ENCODE measurements at places on chromosomes 12 and 14.
A peak's percentile ranks its signal among the peaks of the same experiment; 100 is the strongest.

DNA sequence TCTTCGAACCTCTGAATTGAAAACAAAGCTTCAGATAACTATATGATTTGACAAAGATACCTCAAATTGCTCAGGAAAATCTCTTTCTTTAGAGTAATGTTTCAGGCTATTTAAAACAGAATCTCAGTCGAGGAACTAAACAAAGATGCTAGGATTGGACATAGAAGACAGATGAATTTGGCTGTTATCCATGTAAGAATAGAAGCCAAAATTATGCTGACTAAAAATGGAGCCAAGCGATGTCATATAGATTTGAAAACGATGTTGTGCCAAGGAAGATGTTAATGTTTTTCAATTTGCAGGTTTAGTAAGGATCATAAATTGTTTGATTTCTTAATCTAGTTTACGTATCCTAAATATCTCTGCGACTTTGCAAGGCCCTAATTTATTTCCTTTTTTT lies 295.9 kb downstream of the FOXG1 start:
- no peak for DNase-seq

DNA sequence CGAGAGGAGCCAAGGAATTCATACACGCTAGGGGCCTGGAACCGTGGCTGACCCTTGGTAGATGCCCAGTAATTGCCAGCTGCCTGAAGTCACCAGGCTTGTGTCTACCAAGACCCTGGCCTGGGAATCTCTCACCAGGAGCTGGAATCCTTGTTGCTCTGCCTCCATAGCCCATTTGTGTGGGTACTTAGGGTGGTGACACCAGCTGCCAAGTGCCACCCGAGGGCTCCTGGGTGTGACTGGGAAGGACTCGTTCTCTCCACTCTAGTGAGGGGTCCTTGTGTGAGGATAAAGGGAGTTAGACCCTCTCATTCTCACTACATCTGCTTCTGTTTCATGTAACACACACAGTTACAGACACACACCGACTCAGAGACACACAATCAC lies 17.9 kb downstream of the SERPINA1 start:
- no peak for DNase-seq

- no peak for DNase-seq
Observed at GRCh38 chr14:25406818-25407217, 356.9 kb upstream of the STXBP6 start.

- no peak for DNase-seq
Observed at GRCh38 chr12:132068250-132068649, 75.9 kb downstream of the DDX51 start.

- DNase-seq: peak; percentile 44
Observed at GRCh38 chr14:21498540-21499526, 12.3 kb downstream of the METTL3 start.

DNA sequence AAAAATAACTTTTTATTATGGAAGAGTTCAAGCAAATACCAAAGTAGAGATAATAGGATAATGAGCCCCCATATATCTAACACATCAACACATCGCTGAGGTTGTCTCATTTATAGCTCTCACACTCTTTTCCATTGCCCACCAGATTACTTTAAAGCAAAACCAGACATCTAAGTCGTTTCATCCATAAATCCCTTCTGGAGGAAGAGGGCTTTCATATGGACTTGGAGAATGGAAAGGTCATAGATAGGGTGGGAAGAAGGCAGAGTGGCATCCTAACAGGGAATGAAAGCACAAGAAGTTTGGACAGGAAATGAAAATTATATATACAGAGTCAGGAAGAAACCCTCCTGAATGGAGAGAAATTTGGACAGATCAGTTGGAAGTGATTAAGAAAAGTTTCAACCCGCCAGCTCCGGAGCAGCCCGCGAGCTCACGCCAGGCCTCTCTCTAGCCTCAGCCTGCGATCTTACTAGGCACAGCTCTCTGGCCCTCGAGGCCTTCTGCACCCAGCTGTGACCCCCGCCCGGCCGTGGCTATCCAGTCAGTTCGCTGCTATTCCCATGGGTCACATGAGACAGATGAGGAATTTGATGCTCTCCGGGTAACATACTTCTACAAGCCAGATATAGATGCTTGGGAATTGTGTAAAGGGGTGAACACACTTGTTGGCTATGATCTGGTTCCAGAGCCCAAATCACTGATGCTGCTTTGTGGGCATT lies 48.4 kb upstream of the NID2 start:
- no peak for DNase-seq

GRCh38 chr12:89529738-89530137 lies 3.9 kb upstream of the POC1B start:
- DNase-seq: peak; percentile 62

- peak; percentile 71 for DNase-seq
Observed at GRCh38 chr14:101761881-101762529, 496 bp downstream of the PPP2R5C start.

GRCh38 chr14:36550899-36551298 lies 30.9 kb upstream of the NKX2-1 start:
- DNase-seq: no peak

DNA sequence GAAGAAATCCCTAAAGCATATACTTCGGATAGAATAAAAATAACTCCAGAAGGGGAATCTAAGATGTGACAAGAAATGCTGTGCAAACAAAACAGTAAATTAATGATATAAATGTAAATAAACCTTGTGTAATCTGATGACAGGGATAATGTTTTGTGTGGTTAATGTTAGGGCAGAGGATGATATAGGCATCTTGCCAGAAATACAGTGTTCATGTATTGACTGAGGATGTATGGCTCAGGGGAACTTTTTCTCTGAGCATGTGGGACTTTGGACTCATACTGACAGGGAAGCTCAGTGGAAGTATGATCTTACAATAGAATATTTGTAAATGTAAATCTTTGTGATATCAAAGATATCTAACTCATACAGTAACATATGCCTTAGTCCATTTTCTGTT lies 420.2 kb downstream of the TMTC2 start:
- DNase-seq: no peak

- DNase-seq: no peak
Observed at GRCh38 chr12:88207921-88208620, 66.0 kb downstream of the TMTC3 start.

- DNase-seq: no peak
Observed at GRCh38 chr14:62546862-62547474, 498.3 kb downstream of the KCNH5 start.

GRCh38 chr14:73145371-73145770 lies 9.1 kb downstream of the PSEN1 start:
- no peak for DNase-seq

DNA sequence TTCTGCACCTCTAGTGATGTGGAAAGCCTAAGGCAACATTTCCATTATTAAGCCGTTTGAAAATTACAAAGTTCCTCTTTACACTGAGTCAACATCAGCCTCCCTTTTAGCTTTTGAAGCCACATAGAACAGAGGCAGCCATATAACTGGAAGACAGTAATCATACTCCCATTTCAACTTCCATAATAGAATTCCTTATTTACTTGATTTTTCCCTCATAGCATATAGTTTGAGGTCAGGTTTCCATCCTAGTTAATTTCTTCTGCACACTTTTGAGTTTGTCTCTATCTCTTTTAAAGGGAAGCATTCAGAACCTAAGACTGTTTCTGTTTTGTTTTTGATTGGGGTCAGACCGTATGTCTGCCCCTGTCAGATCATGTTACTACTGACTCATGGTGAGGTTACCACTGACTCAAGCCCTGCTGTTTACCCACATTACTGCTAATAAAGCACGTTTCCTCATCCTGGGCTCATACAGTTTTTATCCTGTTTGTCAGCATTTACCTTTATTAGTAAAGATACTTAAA lies 161.0 kb downstream of the SLC38A4 start:
- DNase-seq: no peak

DNA sequence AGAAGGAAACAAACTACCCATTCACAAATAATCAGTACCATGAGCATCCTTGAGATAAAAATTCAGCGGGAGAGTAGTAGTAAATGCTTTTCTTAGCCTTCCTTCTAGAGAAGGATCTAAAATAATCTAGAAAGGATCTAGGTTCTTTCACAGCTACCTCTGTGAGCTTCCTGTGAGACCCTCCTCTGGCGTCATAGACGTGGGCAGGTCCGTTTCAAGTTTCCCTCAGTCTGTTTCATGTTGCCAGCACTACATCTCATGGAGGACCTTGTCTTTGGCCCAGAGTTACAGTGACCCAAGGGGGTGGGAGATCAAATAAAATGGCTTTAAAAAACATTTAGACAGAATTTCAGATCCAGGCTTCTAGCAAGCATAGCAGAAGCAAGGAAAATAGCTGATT lies 13.6 kb downstream of the DAAM1 start:
- DNase-seq: no peak

DNA sequence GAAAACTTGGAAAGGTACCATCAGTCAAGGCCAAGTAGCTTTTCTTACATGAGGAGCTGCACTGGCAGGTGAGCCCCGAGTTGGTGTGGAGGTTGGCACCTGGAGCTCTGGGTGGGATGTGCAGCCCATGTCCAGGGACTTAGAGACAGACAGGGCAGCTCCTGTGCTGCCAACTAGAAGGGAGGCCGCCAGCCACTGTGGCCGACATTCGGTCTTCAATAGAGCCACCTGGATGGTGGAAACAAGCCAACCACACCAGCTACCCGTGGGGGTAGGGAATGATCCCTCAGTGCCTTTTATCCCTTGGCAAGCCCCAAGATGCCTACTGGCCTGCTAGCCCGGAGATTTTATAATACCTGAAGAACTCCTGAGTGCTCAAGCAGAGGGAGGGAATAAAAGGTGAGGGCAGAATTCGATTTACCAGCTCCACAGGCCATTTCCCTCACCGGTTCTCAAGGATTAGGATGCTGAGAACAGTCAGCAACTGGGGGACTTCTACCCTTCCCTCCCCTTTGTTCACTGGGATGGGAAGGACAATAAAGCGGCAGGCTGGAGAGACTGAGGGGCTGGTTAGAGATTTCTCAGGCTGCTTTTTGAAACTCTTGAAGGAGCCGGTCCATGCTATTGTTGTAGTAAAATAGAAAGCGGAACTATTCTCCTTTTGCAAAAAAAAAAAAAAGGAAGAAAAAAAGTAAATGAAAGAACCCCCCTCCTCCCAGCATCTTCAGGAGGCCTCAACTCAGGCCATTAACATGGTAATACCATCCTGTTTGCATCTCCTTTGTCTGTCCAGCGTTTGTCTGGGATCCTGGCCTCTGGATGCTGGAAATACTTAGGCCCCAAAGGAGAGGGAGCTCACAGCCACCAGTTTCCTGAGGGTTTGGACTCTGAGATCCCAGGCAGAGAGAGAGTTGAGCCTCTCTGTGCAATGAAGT lies 321.6 kb downstream of the ZFP36L1 start:
- DNase-seq: peak; percentile 45

GRCh38 chr14:52348279-52348678 lies 34.2 kb downstream of the PTGER2 start:
- no peak for DNase-seq

GRCh38 chr12:21813125-21813524 lies 38.6 kb upstream of the KCNJ8 start:
- no peak for DNase-seq

DNA sequence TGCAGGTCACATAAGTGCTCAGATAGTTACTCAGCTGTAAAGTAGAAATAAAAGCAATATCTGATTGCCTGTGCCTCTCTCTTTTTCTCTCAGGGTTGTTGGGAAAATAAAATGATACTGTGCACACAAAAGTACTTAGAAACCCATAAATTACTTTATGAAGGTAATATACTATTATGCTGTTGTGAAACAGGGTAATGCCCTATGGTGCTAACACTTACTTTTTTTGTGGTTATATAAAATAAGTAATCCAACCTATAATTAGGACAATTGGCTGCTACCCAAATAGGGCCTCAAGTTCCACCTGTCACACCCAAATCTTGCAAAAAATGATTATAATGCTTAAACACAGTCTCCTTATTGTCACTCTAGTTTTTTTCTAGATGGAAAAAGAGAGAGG lies 50.6 kb downstream of the DAAM1 start:
- DNase-seq: no peak

- DNase-seq: peak; percentile 25
Observed at GRCh38 chr12:68451261-68452077, 119.3 kb upstream of the MDM1 start.

GRCh38 chr12:103986829-103987228 lies 21.2 kb downstream of the TDG start:
- no peak for DNase-seq

GRCh38 chr12:23708185-23708837 lies 241.2 kb downstream of the SOX5 start:
- DNase-seq: no peak

DNA sequence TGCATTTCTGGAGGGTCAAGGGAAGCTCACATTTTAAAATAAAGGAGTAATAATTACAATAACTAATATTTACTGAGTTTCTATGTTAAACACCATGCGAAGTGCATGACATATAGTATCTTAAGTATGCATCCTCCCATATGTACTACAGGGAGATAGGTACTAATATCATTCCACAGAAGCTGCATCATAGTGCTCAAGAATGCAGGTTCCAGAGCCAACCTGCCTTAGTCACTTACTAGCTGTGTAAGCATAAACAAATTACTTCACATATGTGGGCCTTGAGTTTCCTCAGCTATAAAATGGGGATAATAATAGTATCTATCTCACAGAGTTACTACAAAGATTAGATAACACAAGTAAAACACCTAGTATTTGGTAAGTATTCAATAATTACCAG lies 18.3 kb downstream of the ARMH4 start:
- DNase-seq: no peak

DNA sequence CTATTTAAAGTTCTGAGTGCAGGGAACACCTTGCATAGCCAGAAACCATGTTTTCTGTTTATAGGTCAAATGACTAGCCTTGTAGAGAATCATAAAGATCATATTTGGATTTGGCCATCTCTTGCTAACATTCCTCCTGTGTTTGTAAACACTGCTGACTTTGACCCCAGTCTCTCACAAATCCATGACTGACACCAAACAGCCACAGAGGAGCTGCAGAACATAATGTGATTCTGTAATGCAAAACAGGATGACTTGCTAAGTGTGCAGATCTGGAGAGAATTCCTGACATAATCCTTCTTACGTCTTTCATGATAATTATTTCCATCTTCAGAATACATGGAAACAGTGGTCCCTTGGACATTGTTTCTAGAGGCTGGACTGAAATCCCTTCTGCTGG lies 211.8 kb downstream of the BMP4 start:
- no peak for DNase-seq

GRCh38 chr12:40953076-40953475 lies 235.0 kb upstream of the PDZRN4 start:
- no peak for DNase-seq

- no peak for DNase-seq
Observed at GRCh38 chr14:75044322-75044721, 6.9 kb downstream of the MLH3 start.

DNA sequence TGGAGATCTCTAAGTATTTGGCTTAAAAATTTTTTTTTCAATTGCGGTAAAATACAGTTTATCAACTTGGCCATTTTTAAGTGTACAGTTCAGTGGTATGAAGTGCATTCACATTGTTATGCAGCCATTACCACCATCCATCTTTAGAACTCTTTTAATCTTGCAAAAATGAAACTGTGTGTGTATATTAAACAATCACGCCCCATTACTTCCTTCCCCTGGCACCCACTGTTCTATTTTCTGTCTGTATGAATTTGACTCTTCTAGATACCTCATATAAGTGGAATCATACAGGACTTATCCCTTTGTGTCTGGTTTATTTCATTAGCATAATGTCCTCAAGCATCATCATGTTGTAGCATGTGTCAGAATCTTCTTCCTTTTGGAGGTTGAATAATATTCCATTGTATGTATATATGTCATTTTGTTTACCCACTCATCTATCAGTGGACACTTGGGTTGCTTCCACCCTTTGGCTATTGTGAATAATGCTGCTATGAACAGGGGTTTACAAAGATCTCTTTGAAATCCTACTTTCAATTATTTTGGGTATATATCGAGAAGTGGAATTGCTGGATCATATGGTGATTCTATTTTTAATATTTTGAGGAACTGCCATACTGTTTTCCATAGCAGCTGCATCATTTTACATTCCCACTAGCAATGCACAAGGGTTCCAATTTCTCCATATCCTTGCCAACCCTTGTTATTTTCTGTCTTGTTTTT lies 62.9 kb downstream of the SAMD4A start:
- DNase-seq: no peak

Data from GM13977 (cell line).